ENCODE measurements at places on chromosomes 5 and 9. TPM values are rescaled to one million over a fixed set of nuclear protein-coding genes. Genes with fewer than 3 reads are reported as not detected.
A peak's percentile ranks its signal among the peaks of the same experiment; 100 is the strongest.

MEIKIN gene
- total RNA-seq = not detected

DNA sequence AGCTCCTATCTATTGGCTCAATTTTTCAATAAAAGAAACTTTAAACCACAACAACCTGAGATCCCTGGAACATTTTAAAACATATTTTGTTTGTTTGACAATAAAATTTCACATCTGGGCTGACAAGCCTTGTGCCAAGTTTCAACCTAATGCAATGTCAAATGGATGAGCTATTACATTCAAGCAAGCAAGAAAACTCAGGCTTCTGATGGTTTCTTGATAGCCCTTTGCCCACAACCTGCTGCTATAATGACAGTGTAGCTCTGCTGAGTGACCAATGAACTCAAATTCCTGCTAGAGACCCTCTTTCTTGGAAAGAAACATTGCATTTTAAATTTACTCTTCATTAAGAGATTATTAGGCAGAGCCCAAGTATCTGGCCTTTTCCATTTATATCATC lies 472.9 kb downstream of the ARHGEF28 start:
- no peak for DNase-seq

DNA sequence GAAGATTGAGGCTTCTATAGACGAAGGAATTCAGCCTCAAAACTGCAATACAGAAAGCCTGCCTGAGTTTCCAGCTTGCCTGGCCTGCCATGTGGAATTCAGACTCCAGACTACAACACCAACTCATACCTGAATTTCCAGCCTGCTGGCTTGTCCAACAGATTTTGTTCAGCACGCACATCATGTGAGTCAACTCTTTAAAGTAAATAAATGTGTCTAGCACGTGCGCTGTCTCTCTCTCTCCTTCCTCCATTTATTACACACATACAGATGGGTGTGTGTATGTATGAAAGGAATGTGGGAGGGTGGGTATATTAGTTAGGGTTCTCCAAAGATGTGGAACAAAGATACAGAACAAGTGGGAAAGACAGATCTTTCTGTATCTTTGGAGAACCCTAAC lies 82.4 kb upstream of the TAS2R1 start:
- no peak for DNase-seq

GRCh38 chr5:10264604-10265003 lies 14.5 kb downstream of the CCT5 start:
- no peak for DNase-seq

GRCh38 chr5:122182491-122182921 lies 53.2 kb downstream of the ZNF474 start:
- peak; percentile 71 for DNase-seq

GRCh38 chr5:180898621-180899246 lies at the start of gene BTNL8:
Gene BTNL8, plus strand, starts transcription at chr5:180899159. Its CDS starts 152 bp downstream, at chr5:180899311.
- DNase-seq = no peak

CD74 gene
- 652 TPM for total RNA-seq

- DNase-seq = no peak
Observed at GRCh38 chr5:73591102-73591695, 25.7 kb downstream of the UTP15 start.

DNA sequence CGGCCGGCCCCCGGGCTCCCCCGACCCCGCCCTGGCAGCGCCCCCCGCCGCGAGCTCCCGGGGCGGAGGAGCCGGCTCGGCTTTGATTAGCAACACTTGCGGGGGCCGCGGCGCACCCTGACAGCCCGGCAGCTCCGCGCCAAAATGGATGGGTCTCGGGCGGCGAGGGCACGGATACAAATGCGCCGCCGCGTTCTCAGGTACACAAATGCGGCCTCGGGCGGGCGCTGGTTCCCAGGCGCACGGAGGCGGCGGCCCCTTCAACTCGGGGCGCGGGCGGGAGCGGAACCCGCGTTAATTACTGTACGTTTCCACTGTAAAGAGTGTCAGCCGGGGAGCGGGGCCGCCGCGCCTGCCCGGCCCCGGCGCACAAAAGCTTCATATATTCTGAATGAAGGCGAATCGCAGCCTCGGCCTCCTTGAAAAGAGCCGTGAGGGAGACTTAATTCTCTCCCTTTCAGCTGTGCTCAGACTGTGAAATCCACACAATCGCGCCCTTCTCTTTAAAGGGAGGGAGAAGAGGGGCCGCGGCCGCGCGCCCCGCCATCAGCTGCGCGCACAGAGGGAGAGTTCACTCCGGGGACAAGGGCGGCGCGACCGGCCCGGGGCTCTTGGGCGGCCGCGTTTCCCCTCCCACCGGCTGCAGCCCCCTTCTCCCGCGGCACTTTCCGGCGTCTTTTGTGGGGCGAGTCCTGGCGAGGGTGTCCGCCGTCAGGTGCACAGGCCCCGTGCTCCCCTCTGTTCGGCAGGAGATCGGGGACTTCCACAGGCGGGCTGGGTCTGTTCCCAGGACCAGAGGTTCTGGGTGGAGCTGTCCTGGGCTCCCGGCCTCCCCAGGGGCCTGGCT lies 27.0 kb downstream of the MSX2 start:
- DNase-seq = no peak

- DNase-seq = no peak
Observed at GRCh38 chr5:153399595-153399994, 90.9 kb upstream of the GRIA1 start.

DNA sequence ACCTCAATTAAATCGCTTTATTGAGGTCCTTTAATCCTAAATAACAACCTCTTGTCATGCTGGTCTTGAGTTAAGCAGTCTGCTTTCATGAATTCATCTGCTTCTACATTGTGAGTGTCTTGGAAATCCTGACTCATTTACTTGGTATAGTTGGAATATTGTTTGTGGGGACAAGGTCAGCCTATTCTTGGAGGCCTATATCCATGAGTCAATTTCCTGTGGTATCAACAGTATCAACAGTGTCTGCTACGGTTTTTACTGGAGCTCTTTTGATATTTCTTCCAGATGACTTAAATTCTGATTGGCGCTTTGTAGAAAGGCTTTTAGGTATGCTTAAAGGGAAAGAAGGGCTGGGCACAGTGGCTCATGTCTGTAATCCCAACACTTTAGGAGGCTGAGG lies 71.2 kb upstream of the PARP8 start:
- no peak for DNase-seq

DNA sequence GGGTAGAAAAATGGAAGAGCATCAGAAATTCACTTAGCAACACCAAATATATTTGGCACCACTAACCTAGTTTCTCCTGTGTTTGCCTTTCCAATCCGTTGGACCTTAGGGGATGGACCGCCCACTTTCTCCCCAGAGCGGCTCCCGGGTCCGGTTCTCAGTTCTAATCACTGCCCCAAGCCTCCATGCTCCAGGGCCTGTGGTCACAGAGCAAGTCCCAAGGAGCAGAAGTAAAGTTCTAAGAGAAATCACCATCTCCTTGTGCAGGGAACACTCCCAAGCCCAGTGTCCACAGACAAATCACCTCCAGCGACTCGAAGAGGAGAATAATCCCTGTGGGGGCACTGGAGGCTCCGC lies 728 bp upstream of the SLC1A1 start:
- no peak for DNase-seq

- no peak for DNase-seq
Observed at GRCh38 chr5:111232311-111233051, 8.3 kb downstream of the CAMK4 start.

ANXA2R gene
- total RNA-seq = 2.7 TPM

All from lower leg skin (tissue), 4 donors.